ENCODE measurements at places on chromosomes 2 and 18.

DNA sequence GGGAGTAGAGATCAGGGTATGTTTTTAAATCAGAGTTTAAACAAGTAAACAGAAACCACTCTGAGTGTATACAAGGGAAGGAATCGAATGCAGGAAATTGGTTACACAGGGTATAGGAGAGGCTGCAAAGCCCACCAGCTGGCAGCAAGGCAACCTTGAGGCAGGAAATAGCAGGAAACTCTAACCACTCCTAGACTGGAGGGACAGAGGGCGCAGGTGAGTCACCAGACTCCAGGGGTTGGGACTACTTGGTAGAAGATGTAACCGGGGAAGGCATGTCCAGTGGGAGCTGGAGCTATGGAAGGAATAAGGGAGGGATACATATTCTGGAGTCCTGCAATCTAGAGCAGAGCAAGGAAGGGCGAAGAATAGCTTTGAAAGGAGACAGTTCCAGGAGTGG, 152.3 kb downstream of the MEIS1 start:
- no peak for DNase-seq

DNA sequence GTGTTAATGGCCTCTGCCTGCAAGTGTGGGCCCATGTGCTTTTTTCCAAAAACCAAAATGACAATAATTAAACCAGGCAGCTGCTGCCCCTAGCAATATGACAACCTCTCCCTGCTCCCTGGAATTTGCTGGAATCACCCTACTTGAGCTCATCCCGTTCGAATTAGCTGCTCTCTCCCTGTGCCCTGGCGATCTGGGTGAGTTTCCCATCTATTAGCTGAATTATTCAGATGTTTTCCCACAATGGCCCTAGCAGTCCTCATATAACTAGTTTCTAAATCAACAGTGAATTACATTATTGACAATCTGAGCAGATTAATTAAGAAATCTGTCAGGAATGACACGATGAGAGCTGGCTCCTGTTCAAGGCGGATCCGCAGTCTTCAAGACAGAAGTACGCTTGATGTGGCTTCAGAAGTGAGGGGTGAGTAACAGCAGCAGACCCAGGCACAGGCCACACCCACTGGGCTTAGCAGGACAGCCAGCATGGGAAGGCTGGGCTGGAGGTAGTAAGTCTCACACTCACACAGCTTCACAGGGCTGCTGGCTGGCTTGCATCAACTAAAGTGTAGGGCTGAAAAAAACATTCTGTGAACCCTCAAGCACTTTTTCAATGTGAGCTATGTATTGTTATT, 366.2 kb upstream of the ID2 start:
- no peak for DNase-seq

DNA sequence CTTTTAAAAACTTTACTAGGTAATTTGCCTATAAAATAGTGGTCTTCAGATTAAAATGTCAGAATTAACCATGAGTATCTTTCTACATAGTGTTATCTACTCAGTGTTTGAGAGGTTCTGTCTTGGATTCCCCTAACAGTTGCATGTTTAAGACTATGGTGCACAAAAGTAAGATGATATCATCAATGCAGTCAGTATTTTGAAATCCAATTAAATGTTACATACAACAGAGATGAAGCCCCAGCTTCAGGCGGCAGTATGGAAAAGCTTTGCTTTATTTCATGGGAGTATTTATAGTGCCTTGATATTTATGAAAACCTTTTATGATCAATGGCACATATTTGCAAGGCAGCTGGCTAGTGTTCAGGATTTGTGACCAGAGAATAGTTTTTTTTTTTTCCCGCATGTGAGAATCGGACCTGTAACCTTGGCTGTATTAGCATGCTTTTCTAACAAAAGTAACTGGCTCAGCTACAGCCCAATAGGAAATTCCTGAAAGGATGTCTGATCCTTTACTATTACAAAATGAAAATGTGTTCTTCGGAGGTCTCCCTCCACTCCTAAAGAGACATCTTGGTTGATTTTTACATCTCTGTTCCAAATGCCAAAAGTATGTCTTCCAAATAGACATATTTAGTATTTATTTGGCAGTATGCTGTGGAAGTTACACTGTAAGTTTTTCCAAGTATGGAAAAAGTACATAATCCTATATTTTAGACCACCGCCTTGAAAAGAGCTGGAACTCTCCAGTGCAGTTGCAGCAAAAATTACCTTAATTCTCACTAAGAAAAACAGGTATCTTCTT, 319.3 kb upstream of the UBE2E3 start:
- DNase-seq: no peak

GRCh38 chr2:173580956-173581355, 226.3 kb downstream of the CDCA7 start:
- no peak for DNase-seq

GRCh38 chr2:97715951-97716694, 2.7 kb downstream of the ZAP70 start:
- DNase-seq: no peak

DNA sequence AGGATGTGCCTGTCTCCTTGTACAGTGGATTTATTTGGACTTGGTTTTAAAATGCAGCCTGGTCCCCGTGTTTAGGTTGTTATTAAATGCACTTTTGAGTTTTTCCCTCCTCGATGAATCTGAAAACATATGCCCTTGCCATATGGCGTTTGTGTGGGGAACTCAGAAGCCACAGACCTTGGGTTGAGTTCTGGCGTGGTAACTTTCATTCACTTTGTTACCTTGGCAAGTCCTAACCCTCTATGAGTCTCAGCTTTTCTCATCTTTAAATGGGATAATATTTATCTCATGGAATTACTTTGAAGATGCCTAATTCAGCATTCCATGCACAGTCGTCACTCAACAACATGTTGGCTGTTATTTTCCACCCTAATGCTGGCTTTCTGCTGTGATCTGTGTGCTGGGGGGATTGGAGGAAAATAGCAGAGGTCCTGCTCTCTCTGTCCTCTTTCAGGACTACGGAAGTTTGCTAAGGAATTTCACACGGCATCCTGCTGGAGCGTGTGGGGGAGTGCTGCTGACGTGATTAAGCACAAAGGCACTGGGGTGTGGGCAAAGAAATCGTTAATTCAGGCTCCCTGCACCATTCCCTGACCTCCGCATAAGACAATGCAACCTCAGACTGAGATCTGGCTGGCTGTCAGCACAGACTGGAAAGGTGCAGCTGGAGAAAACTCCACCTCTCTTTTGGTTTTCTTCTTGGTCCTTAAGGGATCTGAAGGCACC, 61.7 kb downstream of the LDLRAD4 start:
- no peak for DNase-seq

DNA sequence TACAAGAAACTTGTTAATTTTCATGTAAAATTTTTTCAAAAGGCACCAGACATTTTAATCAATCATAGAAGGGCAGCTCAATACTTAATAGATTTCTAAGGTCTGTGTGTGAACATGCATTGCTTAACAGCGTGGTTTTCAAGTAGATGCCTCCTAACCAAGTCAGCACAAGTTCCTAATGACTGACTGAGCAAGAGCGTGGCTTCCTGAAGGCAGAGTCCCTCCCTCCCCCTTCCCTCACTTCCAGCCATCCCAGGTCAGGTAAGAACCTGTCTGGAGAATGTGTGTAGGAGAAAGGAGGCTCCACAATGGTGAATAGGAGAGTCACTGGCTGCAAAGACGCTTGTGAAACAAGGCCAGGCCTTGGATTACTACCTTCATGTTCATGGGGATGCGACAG, 33.5 kb upstream of the DAPL1 start:
- DNase-seq: no peak

- no peak for DNase-seq
These were observed 32.5 kb downstream of the NABP1 start for GRCh38 chr2:191710411-191710900.

- no peak for DNase-seq
These were observed 123.2 kb upstream of the TWIST2 start for GRCh38 chr2:238724728-238725127.

- DNase-seq: no peak
These were observed 65.5 kb downstream of the EPB41L3 start for GRCh38 chr18:5478261-5478660.

DNA sequence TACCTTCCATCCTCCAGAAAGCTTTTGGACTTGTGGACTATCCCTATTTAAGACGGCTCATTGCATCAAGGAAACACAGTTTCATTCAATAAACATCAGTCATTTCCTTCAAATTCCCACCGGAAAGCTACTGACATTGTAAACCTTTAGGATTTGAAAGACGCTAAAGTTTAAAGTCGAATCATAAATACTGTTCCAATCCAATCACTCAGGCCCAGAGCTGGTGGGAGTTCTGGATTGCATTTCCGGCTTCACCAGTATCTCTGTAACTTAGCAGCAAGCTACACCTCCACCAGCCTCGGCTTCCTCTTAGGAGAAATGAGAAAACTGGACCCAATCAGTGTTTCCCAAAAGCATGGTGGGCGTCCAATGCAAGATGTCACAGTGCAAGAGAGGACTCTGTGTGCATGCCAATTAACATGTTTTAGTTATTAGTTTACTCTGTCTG, 1.6 kb downstream of the WDFY1 start:
- DNase-seq: no peak

- DNase-seq: no peak
These were observed 31.1 kb downstream of the KIF5C start for GRCh38 chr2:148906124-148906523.

DNA sequence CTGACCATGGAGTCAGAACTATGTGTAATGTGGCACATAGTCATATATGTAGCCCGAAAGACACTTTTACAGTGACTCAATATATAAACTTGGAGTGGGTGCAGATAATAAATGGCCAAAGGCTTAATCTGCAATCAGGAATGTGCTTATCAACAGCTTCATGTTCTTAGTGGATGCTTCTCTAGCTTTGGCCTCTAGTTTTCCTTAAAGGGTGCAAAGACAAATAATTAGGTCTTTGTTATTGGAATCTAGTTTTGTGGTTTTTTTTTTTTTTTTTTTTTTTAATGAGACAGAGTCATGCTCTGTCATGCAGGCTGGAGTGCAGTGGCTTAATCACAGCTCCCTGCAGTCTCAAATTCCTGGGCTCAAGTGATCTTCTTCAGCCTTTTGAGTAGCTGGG, 625.6 kb downstream of the EPHA4 start:
- no peak for DNase-seq

GRCh38 chr2:1690056-1690775, 54.1 kb downstream of the PXDN start:
- DNase-seq: no peak

GRCh38 chr2:173797586-173798263, 167.4 kb downstream of the SP3 start:
- no peak for DNase-seq

- DNase-seq: no peak
These were observed 334.7 kb downstream of the CYRIA start for GRCh38 chr2:16330982-16331381.

GRCh38 chr2:126657148-126657635, 1.2 kb downstream of the GYPC start:
- peak; percentile 28 for DNase-seq

GRCh38 chr2:235270956-235271355, 222.9 kb upstream of the AGAP1 start:
- no peak for DNase-seq

GRCh38 chr2:69152847-69153583, 140.0 kb downstream of the ANTXR1 start:
- no peak for DNase-seq

DNA sequence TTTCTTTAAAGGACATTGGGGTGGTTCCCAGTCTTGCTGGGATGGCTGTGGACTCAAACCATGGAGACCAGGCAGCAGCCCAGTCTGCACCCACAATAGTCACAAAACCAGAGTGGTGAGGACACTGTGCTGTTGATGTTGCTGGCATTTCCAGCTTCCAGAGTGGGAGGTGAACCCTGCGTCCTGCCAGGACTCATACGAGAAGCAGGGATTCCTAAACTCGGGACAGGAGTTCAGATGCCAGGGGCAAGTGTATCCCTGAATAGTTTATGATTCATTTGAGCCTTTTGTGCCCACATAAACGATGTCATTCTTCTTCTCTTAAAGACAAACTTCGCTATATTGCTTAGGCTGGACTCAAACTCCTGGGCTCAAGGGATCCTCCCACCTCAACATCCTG, 62.8 kb downstream of the TCF7L1 start:
- no peak for DNase-seq

DNA sequence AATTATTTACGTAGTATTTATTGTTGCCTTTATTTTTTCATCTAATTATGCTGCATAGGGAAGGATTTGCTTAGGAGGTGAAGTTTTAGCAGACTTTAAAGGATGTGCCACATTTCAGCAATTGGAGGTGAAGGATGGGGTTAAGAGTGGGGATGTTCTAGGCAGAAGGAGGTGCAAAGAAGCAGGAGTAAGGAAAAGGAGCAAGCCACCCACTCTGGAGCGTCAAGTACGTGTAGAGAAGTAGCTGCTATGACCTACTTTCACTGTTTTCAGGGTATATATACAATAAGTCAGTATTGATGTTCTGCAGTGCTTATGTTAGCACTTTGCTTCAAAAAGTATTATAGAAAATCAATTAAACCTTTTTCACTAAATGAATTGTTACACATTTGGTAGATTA, 34.4 kb downstream of the ITGAV start:
- no peak for DNase-seq

DNA sequence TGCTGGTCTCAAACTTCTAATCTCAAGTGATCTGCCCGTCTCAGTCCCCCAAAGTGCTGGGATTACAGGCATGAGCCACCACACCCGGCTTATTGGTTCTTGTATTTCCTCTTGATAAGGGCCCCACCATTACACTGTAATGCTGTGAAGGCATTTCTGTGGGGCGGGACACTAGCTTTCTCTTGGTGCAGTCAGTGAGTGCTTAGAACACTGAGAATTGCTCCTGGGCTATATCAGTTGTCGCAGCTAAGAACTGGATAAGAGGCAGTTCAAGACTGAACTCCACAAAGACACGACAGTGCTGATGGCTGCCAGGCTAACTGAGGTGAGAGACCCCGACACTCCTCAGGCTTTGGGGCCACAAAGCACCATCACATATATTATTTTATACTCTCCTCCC, 2.1 kb downstream of the KHK start:
- no peak for DNase-seq

GRCh38 chr18:35392375-35392774, 15.2 kb upstream of the ZNF396 start:
- no peak for DNase-seq

- DNase-seq: no peak
These were observed 17.2 kb downstream of the THOC1 start for GRCh38 chr18:250685-251084.

DNA sequence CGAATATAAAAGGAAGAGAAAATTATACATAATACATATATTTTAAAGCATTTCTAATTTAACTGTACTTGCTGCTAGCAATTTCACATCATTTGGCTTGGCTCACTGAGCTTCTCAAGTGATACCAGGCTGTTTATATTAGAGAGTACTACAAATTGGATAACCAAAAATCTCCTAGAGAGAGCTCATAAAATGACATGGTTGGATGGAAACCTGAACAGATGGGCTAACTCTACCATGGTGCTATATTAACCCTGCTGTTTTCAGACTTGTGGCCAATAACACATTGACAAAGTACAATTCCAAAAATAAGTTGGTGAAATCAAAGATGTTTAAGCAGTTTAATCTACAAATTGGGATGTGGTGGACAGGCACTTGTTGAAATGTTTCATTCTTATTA, 364.4 kb upstream of the GCFC2 start:
- DNase-seq: no peak

Measured in stimulated activated CD4-positive, alpha-beta T cell treated with anti-CD3 and anti-CD28 coated beads, Interleukin-15, amount 100 ng/mL, for 1 hour (primary cell).